ENCODE measurements at places on chromosomes 7 and 10.

GRCh38 chr7:77866370-77866769 is 67.8 kb downstream of the PHTF2 start:
- no peak for DNase-seq

DNA sequence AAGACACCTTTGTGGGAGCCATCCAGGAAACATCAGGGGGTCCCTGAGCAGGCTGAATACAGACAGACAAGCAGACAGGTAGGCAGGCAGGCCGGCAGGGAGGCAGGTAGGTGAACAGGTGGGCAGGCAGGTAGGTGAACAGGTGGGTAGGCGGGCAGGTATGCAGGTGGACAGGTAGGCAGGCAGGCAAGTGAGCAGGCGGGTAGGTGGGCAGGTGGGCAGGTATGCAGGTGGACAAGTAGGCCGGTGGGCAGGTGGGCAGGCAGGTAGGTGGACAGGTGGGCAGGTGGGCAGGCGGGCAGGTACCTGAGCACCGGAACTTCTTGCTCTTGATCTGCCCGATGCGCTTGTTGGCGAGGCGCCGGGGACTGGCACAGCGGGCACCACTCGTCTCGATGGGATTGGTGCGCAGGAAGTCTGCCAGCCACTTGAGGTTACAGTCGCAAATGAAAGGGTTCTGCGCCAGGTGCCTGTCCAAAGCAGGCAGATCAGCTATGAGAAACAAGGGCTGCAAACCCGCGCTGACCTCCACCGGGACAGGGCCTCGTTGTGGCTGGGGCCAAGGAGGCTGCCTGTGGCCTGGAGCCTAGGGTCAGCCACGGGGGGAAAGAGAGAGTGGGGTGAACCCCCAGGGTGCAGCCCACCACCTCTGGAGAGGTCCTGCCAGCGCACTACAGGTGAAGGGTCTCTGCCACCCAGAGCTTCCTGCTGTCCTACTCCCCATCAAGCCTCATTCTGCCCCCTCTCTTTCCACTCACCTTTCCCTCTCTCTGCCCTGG is 136.9 kb downstream of the SLIT1 start:
- DNase-seq: no peak

- DNase-seq: no peak
Observed at GRCh38 chr10:6769704-6770417, 189.8 kb upstream of the PRKCQ start.

GRCh38 chr7:121083138-121083789 is 94.8 kb downstream of the CPED1 start:
- no peak for DNase-seq

- no peak for DNase-seq
Observed at GRCh38 chr7:71009636-71010035, 122.3 kb upstream of the GALNT17 start.

- DNase-seq: no peak
Observed at GRCh38 chr10:75294518-75294865, 58.7 kb upstream of the COMTD1 start.

- no peak for DNase-seq
Observed at GRCh38 chr10:96655461-96656197, 64.7 kb downstream of the PIK3AP1 start.

DNA sequence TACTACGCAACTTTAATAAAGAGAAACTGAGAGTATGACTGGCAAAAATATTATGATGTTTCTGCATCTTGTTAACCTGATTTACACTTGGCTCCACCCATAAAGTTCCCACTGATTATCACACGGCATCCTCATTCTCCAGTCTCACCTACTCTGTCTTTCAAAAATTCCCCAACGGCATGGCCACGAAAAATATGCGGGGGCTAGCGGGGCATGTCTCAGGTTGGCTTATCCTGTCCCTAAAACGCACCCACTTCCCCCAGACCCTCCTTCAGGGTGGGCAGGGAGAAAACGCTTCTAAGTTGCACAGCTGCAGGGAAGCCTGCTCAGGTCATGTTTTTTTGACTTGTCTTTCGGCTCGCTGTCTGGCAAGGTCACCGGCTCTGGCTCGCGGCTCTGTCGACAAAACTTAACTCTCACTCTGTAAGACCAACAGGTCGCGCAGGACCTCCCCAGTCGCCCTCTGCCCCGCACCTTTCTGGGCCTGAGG is 3.8 kb downstream of the CDK6 start:
- peak; percentile 41 for DNase-seq

- no peak for DNase-seq
Observed at GRCh38 chr7:128041203-128041602, 10.0 kb upstream of the LRRC4 start.

DNA sequence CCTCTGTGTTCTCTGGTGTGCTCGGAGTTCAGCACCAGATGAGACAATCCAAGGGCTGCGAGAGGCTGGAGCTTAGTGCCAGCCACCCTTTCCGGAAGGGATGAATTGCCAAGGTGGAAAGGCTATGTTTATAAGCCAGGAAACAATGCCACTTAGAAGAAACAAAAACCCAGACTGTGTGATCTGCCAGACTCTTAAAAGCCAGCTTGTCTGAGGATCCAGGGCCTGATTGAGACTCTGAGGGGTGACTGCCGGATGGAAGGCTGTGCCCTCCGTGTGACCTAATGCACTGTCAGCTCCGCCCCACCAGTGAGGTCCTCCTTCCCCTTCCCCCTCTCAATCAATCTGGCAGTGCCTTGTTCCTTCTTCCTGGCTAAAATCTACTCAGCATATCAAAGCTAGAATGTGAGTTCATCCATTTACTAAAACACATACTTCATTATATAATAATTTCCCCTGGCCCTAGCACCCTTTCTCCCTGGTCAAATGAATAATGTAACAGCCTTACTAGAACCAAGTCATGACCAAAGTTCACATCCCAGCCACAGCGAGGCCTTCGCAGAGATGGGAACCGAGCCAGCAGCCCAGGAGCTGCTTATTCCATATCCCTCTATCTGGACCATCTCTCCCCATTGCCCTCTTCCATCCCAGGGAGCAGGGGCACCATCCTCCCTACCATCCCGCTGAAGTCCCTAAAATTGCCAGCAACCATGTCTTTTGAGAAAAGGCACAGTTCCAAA is 25.5 kb downstream of the FAM107B start:
- no peak for DNase-seq

DNA sequence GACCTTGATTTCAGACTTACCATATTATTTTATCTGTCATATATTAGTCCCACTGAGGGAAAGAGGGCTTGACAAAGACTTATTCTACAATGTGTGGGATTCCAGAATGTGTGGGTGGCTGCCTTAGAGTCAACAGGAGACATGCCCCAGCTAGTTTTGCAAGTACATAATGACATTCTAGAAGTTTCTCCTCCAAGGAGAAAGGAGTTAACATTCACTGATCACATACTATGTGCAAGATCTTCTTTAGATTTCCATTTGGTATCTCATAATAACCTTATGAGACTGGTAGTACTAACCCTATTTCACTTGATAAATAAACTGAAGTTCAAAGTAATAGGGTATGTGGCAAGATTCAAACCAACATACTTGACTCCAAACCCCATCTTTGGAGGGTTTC is 25.2 kb downstream of the IRF5 start:
- no peak for DNase-seq

- no peak for DNase-seq
Observed at GRCh38 chr7:132646052-132646451, 69.8 kb upstream of the PLXNA4 start.

DNA sequence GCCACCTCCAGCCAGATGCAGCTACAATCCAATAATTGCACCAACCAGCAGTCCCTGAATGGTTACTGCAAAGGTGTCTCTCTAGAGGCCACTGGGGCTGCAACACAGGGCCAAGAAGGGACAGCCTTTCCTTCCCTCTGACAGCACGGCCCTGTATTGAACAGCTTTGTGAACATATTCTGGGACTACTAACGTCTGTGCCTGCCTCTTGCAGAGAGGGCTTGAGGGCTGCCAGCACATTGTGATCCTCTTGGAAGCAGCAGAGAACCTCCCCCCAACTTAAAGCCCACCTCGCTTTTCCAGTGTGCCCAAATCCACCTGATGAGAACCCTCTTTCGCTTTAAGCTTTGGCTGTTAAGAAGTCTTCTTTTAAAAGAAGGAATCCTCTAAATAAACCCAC is 415.9 kb downstream of the RPS24 start:
- DNase-seq: no peak
